Esophagus squamous epithelium (tissue), 5 donors: ENCODE measurements at places on chromosomes 11 and 22.

DNA sequence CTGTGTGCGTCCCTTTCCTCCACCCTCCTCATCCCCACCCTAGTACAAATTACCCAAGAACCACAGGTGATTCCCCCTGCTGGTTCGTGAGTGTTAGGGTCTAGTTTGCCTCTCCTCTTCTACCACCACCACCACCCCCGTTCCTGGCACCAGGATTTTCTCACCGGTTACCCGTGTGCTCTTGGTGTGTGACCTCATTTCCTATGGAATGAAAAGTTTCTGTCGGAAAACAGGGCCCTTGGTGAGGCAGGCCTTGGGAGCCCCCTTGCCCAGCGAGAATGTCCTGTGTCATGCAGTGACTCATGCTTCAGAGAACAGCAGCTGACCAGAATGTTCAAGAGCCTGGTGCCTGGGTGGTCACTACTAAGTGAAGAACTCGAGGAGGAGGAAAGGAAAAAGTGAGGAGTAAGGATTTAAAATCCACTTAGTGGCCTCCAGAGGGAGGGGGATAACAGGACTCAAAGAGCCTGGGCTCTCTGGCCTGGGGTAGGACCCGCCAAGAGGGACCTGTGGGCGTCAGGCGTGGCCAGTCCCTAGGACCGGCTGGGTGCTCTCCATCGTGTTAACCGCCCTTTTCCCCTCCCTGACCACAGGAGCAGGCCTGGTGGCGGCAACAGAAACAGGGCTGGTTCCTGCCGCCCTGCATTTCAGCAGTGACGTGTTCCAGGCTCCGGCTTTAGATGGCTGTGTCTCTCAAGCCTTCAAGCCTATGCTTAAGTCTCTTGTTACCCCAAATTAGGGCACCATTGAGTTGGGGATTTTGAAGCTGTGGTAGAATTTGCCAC, 30.2 kb downstream of the C22orf31 start:
- DNase-seq: no peak

DNA sequence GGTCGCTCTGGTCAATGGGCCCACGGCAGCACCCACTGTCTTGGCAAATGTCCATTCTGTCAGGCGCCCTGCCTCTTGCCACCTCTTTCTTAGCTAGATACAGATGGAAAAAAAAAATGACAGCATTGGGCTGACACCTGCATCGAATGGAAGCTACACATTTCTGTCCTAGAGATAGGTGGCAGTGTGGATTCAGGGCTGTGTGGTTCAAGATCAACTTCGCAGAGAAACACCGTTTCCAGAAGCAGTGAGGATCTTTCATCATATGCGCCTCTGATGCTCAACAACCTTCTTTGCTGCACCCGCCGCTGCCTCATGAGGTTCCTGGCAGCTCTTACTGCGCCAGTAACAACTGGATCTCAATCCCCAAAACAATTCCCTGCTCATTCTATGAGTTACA, 236.3 kb downstream of the KIRREL3 start:
- DNase-seq: no peak

DNA sequence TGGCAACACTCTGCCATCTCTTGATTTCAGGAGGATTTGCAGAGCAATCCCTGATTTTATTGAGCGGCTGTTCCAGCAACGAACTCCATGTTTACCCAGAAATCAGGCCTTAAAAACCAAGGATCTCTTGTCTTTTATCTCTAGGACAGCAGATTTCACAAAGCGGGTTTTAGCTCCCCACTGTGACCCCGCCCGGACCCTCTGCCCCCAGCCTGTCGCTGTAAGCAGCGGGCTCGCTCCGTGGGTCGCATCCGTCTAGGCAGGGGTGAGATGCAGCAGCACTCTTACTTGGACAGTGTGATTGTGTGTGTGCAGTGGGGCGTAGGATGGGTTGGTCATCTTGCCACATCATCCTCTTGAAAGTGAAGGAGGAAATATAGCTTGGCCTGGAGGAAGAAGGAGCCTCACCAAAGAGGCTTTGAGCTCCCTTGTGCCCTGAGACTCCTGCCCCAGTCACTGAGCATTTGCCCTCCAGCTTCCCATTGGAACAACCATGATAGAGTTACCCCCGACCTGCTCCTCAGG, 189.2 kb upstream of the TBCEL start:
- DNase-seq: no peak

DNA sequence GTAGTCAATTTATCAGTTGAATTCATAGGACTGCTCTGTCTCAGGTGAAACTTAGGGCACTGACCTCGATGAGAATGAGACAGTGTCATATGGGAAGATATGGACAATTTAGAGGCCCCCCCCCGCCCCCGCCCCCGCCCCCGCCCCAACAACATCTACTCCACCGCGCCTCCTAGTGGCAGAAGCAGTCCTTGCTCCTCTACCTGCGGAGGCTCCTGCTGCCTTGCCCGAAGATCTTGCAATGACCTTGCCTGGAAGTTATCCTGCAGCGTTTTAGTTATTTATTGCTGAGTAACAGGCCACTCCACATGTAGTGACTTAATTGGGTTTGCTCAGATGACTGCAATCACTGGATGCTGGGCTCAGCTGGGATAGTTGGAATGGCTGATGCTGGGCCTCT, 15.2 kb downstream of the SERPINH1 start:
- DNase-seq: no peak

- DNase-seq: no peak
Observed at GRCh38 chr11:61298663-61299244, 3.6 kb upstream of the VWCE start.

DNA sequence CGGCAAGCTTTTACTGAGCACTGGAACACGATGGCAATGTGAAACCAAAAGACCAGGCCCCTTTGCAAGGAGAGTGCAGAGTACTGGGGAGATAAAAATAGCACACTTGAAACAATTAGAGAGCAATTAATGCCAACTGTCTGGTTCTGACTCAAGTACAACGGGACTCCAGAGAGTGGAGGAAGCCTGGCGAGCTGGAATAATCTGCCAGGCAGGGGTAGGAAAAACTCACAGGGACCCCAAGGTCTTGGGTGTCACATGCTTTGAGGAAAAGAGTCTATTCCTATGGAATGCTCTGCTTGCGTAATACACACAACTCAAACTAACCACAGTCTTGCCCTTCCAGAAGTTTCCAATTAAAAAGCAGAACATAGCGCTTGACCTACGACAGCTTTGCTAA, 113.0 kb upstream of the CLMP start:
- DNase-seq: no peak

GRCh38 chr22:43922123-43922522, 1.5 kb upstream of the PNPLA3 start:
- no peak for DNase-seq

- DNase-seq: no peak
Observed at GRCh38 chr11:63670433-63671321, 499 bp downstream of the ATL3 start.

- no peak for DNase-seq
Observed at GRCh38 chr11:59550842-59551658, 39.7 kb downstream of the OR4D9 start.

GRCh38 chr22:44600207-44600785, 101.7 kb upstream of the PRR5 start:
- no peak for DNase-seq

DNA sequence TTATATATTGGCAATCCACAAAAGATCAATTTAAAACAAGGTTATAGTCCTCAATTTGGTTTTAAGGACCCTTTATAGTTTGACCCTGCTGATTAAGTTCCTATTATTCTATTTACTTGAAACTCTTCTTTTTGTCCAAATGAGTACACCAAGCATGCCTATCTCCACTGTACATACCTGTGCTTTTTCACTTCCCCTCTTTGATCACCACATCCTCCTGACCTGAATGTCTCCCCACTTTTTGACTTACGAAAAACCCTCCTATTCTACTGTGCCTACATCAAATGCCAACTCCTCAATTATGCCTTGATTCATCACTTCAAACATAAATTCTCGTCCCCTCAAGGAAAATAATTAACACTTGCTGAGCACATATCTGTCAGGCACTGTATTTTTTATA, 113.5 kb downstream of the SOX6 start:
- no peak for DNase-seq

- DNase-seq: no peak
Observed at GRCh38 chr22:36277482-36278291, 24.8 kb downstream of the APOL1 start.

DNA sequence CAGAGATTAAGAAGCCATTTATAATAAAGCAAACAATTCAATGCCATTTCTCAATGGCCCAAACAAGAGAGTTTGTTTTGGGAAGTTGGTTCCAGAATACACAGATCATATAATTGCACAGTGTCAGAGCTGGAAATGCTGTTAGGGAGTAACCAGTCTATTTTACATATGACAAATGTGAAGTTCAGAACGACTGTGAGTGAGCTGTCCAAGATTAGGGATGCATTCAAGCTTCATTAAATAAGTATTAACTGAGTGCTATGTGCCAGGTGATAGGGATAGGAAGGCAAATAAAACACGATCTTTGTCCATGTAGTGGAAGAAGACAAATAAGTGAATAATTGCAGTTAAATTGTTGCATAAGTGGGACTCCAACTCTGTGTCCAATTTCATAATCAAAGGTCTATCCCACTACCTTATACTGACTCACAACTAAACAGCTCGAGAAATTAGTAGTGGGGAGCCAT, 33.1 kb upstream of the PICALM start:
- no peak for DNase-seq

- no peak for DNase-seq
Observed at GRCh38 chr22:40651057-40651456, 14.5 kb upstream of the MRTFA start.

GRCh38 chr11:16357775-16358174, 1.4 kb upstream of the SOX6 start:
- DNase-seq: no peak

DNA sequence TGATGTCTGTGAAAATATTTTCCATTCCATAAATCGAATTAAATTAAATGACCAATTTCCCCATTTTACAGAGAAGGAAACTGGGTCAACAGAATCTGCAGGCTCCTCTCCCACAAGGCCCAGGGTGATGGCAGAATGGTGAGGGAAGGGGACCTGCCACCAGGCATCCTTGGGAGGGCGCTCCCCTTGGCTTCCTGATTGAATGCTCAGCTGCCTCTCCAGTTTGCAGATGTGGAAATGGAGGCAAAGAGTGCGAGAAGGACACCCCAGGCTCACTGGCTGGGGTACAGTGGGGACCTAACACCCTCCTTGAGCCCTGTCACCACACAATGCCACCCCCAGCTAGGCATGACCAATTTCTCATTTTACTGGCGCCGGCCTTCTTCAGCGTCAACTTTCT, 28.5 kb upstream of the CSNK1E start:
- no peak for DNase-seq

GRCh38 chr22:38214302-38215056, 12.7 kb downstream of the MAFF start:
- no peak for DNase-seq

GRCh38 chr22:24037851-24038765, 27.0 kb downstream of the CABIN1 start:
- no peak for DNase-seq

GRCh38 chr11:47552056-47552565, 821 bp downstream of the CELF1 start:
- no peak for DNase-seq

GRCh38 chr11:45043755-45044475, 93.2 kb upstream of the TP53I11 start:
- DNase-seq: no peak

DNA sequence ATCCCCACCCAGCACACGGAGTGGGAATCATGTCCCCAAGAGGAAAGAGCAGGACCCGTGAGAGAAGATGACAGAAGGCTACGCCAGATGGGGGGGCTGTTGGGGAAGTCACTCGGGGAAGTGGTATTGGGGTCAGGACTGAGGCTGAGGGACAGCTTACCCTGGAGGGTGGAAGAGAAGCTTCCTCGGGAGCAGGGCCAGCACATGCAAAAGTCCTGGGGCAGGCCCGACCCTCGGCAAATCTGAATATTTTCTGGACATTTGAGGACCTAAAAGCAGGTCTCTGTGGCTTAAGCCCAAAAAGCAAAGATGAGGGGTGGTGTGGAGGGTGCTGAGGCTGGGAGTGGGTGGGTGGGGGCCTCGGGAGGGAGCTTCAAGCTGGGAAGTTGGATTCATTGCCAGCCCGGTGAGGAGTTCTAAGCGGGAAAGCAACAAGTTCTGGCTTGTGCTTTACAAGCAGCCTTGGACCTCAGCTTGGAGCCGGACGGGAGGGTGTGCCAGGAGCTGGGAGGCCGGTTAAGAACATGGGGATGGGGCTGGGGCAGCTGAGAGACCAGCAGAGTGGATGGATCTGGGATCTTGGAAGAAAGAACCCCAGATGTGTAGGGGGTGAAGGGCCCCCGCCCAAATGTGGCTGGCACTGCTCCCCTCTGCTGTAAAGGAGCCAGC, 34.9 kb downstream of the GRAMD4 start:
- no peak for DNase-seq

GRCh38 chr22:48256776-48257684, 1494.6 kb downstream of the TBC1D22A start:
- no peak for DNase-seq

DNA sequence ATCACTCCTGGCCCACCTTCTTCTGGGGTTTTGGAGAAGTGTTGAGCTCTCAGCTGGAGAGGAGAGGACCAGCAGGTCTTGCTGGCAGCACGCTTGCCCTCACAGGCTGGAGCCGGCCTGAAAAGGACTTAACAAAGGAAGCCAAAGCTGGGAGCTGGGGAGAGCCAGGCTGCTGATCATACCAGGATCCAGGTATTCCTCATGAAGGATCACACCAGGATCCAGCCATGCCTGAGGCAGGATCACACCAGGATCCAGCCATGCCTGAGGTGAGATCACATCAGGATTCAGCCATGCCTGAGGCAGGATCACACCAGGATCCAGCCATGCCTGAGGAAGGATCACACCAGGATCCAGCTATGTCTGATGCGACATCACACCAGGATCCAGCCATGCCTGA, 17.0 kb downstream of the MRGPRD start:
- no peak for DNase-seq

DNA sequence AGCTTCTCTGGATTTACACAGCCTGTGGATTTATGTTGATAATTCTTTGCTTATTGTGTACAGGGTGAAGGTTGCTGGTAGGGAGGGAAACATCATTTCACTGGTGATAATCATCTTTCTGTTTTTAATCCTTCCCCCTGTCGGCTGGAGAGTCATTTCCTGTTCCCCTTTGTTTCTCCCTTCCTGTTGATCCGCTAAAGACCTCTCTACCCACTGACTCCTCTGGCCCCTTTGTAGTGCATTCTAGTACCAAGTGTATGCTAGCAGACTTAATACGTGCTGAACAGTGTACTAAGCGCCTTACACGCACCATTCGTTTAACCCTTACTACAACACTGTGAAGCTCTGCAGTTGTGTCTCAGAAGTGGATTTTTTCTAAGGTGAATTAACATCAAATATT, 19.0 kb upstream of the OR9Q1 start:
- no peak for DNase-seq

- no peak for DNase-seq
Observed at GRCh38 chr11:38384568-38384967, 1786.5 kb upstream of the RAG2 start.
